GM23248 (cell line): ENCODE measurements at places on chromosomes 1 and 21. TPM values are rescaled to one million over a fixed set of nuclear protein-coding genes. Genes with fewer than 3 reads are reported as not detected.

GRCh38 chr1:202622388-202622787, 87.9 kb downstream of the SYT2 start:
- DNase-seq, result no peak

- no peak for DNase-seq
Measured at GRCh38 chr1:41411229-41411628, 50.0 kb downstream of the FOXO6 start.

DNA sequence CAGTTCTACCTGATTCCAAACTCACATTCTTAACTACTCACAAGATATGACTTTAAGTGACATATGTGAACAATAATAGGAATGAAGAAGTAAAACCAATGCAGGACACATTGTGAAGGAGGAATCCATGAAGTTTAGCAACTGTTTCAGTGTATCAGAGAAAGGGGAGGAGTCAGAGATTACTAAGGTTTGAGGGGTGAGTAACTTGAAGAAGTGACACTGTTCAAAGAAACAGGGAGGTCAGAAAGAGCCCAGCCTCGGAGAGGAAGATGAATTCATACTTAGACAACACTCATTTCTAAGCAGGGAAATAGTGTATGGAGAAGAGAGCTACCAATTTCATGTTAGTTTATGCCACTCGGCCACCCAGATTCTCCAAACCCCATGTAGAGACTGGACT, 28.2 kb upstream of the RPF1 start:
- DNase-seq, result peak; percentile 61

DNA sequence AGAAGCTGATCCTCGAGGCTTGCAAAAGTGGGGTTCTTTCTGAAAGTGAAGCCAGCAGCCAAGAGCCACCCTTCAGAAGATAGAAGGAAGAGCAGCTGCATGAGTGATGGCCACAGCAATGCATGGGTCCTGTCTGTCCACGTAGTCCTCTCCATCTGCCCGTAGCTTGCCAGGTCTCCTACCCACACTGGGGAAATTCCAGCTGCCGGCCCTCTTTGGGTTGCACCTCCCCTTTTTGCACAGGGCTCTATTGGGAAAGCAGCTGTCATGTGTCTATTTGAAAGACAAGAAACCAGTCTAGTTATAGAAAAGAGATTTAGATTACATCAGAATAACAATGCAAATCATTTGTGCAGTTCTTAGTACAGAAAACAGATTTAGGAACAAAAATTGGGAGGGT, 204.4 kb downstream of the GIPC2 start:
- DNase-seq, result no peak

- no peak for DNase-seq
Measured at GRCh38 chr1:169018751-169019150, 87.7 kb upstream of the ATP1B1 start.

GRCh38 chr1:24528744-24529143, 26.1 kb downstream of the RCAN3 start:
- DNase-seq, result no peak

DNA sequence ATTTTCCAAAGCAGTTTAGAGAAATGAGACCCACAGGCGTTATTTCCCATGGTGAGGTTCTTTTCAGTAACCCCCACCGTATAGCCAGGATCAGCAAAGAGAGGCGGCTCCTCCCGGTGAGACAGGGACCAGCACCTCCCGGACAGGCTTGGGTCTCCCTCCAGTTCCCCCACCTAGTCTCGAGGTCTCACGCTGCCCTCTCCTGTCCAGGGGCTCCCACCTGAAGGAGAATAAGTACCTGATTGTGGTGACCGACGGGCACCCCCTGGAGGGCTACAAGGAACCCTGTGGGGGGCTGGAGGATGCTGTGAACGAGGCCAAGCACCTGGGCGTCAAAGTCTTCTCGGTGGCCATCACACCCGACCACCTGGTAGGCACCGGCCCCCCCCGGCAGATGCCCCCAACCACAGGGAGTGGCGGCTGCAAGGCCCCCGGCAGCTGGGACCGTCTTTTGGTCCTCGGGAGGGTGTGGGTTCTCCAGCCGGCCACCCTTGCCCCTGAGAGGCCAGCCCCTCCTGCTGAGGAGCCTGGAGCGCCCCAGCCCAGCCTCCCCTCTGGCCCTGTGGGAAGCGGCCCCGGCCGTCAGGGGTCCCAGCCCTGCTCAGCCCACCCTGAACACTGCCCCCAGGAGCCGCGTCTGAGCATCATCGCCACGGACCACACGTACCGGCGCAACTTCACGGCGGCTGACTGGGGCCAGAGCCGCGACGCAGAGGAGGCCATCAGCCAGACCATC, 4.9 kb downstream of the COL6A1 start:
- no peak for DNase-seq

DNA sequence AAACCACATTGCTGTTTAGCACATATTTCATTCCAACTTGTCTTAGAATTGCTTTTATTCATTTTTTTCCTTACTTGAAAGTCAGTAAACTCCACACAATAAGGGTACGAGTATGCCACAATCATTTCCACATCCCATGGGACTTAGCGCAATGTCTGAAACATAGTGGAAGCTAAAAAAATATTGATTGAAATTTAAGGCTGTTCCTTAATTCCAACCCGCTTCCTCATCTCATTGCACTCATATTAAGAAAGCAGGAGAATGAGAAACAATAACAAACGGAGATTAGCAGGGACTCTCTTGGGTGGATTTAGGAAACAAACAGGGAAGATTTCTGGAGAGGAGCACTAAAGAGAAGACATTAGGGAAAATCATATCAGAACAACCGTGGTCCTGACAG, 39.3 kb upstream of the RGS4 start:
- DNase-seq, result no peak

GRCh38 chr1:25873120-25873519, 2.4 kb downstream of the PAQR7 start:
- peak; percentile 41 for DNase-seq

S100A7 gene
- total RNA-seq, result not detected in 2 replicates

DNA sequence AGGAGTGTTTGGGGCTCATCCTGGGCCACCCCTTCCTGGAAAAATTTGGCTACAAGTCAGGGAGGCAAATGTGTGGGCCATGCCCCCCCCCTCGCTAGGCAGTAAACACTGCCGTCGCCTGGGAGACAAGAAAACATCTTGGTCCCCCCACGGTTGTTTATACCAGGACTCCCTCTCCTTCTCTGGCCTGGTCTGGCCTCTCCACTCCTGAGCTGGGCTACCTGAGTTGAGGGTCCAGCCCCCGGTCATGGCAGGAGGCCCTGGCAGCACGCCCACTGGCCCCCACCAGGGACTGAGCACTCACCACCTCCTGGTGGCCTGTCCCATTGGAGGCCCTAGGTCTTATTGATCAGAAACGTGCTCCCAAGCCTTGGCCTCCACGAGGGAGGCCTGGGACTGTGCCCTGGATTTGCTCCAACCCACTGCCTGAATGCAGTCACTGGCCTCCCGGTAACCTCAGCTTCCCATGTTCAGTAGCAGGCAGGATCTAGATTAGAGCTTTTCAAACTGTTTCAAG, 15.8 kb downstream of the KCNQ4 start:
- peak; percentile 60 for DNase-seq

ZNF695 gene
- 0.51 and 1.2 TPM in 2 replicates for total RNA-seq

DNA sequence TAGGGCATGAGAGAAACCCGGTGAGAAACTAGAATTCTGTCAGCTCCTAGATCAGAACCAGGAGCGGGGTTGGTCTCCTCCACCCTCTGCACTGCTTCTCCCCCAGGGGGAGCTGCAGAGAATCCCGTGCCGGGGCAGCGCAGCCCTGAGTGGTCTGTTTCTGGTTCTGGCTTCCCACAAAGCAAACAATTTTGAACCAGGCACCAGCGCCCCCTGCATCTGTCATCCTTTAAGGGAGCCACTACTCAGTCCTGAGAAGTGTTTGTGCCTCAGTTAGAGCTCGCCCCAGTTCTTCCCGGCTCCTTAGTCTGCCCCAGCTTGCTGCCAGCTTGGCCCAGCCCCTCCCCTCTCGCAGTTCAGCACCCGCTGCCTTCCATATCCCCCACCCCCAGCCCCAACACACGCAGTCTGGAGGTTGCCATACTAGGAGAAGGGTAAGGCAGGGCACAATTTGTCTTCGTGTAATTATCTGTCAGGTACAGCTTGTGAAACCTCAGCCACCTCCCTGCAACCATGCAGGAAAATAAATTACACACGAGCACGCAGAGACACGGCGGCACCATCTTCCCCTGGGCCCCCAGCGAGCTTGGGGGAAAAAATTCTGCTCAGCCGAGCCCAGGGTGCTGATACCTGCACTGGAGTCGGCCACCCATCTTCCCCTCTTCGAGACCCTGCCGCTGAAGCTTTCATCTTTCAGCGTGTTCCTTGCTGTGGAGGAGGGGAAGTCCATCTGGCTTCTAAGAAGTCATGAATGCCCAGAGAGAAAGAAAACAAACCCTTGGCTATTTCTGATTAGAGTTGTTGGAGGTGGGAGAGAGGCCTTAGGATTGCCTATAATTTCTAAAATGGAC, 62.6 kb upstream of the CD1D start:
- DNase-seq, result peak; percentile 70

DNA sequence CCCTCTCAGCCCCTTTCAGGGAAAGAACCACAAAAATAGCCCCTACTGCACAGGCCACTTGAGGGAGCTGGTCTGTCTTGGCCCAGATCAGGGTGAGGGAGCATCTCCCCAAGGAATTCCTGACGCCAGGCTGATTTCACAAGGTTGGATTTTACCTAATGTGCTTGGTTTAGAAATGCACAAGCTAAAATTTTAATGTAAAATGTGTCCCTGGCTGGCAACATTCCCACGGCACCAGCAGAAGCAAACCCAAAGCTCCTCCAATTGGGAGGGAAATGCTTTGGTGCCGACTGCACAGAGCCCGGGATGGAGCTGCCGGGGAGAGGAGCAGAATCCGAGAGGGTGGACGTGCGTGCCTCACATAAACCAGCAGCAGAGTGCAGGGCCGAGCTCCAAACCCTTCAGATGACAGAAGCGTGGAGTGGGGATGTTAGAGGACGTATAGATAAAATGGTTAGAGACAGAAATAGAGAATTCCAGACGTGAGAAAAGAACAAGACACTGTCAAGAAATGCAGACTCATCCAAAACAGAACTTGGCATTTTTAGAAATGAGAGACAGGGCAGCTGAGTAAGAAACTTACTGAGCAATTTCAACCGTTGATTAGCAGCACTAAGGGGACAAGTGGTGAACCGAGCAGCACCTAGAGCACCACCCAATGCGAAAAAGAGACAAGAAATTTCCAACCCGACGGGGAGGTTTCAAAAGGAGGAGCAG, 41.6 kb upstream of the TMEM52 start:
- peak; percentile 45 for DNase-seq

- no peak for DNase-seq
Measured at GRCh38 chr1:186409091-186409490, 33.5 kb downstream of the ODR4 start.

OR2L13 gene
- total RNA-seq, result not detected in 2 replicates

LZIC gene
- 21.2 and 24.0 TPM in 2 replicates for total RNA-seq

DNA sequence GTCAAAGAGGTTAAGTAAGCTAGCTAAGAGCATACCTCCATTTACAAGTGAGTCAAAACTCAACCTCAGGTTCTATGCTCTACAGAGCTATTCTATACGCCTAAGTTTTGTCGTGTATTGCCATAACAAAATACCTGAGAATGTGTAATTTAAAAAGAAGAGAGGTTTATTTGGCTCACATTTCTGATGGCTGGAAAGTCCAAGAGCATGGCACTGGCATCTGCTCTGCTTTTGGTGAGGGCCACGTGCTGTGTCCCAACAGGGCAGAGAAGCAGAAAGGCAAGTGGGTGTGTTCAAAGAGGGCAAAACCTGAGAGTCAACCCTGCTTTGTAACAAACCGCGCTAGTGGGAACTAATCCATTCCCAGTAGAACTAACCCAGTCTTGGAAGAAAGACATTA, 60.9 kb upstream of the POU2F1 start:
- DNase-seq, result no peak

CREG1 gene
- 86.6 and 90.5 TPM in 2 replicates for total RNA-seq

DNA sequence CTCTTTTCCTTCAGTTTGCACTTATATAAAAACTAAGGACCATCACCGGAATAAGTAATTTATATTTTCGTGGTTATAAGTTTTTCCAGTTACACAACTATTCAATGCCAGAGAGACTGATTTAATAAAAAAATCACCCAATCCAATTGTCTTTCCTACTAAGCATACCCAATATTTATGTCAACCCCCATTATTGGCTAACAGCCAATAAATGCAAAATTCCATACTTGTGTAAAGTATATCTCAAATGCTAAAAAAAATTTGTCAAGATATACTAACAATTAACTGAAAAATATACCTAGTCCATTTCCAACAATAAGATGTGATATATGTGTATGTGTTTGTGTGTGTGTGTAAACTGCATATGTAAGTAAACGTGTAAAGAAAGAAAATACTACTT, 117.4 kb downstream of the AGBL4 start:
- DNase-seq, result no peak

RGL1 gene
- 8.6 and 13.4 TPM in 2 replicates for total RNA-seq
